ENCODE measurements at places on chromosomes 3 and 15.

DNA sequence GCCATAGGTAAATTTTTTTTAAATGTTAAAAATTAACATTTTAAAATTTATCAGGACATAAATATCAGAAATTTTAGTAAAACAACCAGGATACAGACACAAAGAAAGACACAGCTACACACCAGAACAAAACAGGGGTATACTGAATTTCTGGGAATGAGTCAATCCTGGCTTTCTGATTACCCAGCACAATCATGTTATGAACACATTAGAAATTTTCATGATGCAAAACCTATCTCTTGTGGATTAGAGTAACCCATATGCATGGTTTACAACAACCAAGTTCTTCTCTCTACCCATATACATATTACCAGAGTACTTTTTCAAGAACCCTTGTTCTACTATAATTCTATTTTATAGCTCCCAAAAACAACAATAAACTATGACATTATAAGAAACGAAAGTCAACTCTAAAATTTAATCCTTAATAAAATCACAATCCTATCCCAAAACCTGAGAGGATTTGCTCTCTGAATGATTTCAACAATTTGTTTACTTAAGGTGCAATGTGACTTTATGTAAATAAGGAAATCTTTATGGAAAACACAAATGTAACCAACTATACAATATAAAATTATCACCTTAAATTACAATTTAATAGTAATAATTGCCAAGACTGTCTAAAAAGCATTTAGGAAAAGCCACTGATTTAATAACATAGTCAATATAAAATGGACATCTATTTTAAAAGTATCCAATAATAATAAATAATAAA is 184.5 kb downstream of the TBC1D5 start:
- no peak for DNase-seq

- no peak for DNase-seq
These were observed 178.5 kb upstream of the P2RY1 start for GRCh38 chr3:152656214-152656971.

DNA sequence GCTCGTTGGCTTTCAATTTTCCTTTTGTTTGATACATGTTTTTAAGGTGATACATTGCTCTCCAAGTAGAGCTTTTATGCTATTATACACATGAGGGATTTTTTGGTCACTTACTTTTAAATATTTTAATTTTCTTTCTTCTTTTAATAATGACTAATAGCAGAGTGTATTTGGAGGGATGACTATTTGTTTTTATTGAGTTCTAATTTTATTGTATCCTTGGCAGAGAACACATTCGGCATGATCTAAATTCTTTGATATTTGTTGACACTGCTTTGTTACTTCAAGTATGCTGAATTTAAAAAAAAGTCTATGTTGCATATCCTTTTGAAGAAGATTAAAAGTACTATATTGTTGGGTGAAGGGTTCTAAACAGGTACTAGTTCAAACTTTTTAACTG is 149.9 kb upstream of the PDZRN3 start:
- no peak for DNase-seq

- DNase-seq = peak; percentile 44
These were observed 6.5 kb downstream of the CSRNP1 start for GRCh38 chr3:39146611-39147591.

- DNase-seq = no peak
These were observed 197.7 kb upstream of the GBE1 start for GRCh38 chr3:81958972-81959640.

DNA sequence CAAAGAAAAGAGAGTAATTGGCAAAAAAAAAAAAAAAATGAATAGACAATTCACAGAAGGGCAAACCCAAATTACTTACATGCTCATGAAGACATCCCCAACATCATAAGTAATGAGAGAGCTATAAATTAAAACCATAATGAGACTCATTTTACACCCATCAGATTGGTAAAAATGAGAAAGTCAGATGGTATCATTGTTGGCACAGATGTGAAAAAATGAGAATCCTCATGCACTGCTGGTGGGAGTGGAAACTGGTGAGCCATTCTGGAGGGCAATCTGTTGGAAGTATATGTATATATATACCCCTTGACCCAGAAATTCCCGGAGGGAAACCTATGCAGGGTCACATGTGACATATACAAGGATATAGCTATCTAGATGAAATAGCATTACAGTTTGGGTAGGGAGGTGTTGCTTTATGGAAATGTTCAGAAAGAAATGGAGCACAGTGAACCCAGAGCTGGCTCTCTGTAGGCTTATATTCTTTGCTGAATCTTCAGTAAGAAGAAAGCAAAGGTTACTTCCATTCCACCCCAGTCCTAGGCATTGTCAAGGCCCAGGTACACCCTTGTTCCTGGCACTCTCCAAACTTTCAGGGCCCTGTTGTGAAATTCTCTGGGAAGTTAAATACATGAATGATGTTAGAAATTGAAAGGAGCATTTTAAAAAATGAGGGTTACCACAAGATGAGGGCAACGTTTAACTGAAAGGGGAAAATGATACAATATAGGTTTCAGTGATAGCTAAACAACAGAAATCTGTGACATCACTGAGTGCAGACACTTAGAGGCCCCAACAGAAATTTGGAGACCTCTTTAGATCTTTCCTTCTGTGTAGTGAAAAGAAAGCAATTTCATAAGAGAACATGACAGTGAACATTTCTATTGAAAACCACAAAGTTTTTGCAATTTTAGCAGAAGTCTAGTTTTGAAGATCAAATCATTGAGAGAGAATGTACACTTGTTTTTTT is 132.7 kb upstream of the TPRG1 start:
- DNase-seq = no peak

GRCh38 chr3:127822041-127822681 is at the start of gene MGLL:
Gene MGLL, minus strand, starts transcription at chr3:127822515. Its CDS starts 197 bp downstream, at chr3:127822318.
- DNase-seq = no peak

GRCh38 chr3:4060064-4060463 is 243.1 kb upstream of the SETMAR start:
- no peak for DNase-seq

- no peak for DNase-seq
These were observed 486.6 kb downstream of the SOX2 start for GRCh38 chr3:182198345-182198744.

DNA sequence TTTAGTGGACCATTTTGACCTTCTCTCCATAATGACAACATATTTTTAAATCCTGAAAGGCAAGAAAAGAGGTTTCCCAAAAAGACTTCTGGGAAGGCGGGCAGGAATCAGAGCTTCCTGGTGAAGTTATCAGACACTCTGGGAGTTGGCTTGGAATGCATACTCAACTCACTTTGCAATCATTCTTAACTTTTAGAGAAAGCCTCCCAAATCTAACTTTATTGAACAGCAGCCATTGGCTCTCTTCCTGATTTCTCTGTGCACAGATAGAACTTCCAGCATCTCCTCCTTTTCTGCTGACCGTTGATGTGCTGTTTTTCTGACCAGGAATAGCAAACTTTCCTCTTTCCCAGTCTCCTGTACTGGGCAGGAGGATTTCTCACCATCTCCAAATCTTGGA is 44.6 kb downstream of the PLCL2 start:
- no peak for DNase-seq

GRCh38 chr15:85417276-85417675 is 36.9 kb downstream of the AKAP13 start:
- no peak for DNase-seq

GRCh38 chr3:57820479-57820878 is 64.4 kb downstream of the SLMAP start:
- no peak for DNase-seq

DNA sequence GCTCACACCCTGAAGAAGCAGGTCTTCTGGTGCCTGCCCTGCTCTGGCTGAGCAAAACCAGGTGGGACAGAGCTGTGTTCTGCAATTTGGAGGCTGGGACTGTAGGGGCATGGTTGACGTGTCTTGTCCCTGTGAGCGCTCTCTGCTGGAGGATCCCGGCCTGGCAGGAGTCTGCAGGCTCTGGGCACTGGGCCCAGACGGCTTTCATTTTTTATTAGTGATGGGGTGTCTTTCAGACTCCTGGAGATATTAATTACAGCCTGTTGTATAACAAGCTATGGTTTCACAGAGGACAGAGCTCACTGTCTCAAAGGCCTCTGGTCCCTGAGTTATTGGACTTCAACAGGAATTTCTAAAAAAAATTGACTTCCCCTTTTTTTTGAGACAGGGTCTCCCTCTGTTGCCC is 29.5 kb upstream of the ZNF710 start:
- no peak for DNase-seq

DNA sequence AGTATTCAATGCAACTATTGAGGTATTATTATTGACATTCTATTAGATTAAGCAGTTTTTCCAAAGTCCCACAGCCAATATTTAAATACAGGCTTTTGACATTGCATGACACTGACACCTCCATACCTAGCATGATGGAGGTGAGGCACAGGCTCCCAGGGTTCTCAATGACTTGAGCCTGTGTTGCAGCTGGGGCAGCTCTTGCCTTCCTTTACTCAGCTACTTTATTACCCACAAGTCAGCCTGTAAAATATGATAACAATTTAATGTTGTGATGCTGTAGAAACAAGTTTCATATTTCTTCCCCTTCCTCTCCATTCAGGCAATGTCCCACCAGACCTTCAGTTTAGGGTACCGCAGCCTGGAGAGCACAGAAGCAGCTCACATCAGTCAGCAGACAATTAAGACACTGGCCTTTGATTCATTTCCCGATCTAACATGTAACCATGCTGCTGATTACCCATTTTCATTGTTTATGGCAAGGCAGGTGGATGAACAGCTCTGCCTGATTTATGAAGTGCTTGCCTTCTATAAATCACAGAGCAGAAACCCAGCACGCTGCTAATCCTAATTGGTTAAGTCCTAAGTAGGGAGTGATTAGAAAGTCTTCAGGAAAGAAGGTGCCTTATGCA is 826.1 kb downstream of the AGBL1 start:
- DNase-seq = no peak

DNA sequence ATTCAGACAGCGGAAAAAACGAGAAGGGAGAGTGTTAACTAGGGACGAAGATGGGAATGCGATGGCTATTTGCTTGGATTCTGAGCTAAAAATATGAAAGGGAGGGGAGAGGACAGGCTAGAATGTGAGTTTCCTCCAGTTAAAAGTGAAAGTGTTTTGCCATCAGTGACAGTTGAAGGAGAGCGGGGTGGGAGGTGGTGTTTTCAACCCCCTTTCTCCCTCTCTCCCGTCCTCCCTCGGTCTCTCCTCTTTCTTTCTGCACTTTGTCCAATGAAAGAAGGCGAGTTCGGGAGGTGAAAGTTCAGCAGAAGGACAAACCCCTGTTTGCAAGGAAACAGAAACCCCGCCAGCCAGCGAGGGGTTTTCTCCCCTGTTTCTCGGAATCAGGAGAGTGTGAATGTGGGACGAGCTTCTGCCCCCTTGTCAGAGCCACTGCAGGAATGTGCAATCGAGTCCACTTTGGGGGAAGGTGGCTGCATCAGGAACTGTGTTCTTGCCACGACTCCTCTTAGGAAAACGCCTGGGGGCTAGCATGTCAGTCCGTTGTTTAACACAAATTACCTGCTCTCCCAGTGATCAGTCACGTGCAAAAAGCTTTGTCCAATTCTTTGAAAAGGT is 975 bp upstream of the FOXP1 start:
- DNase-seq = peak; percentile 52

- no peak for DNase-seq
These were observed 55.3 kb downstream of the BBX start for GRCh38 chr3:107578091-107578490.

GRCh38 chr15:92076541-92076940 is 223.0 kb downstream of the SLCO3A1 start:
- DNase-seq = no peak

GRCh38 chr3:100665230-100665629 is 44.1 kb upstream of the TFG start:
- no peak for DNase-seq

- no peak for DNase-seq
These were observed 31.3 kb upstream of the TRIM59 start for GRCh38 chr3:160480931-160481330.

GRCh38 chr3:169082634-169083033 is 580.9 kb downstream of the MECOM start:
- no peak for DNase-seq

DNA sequence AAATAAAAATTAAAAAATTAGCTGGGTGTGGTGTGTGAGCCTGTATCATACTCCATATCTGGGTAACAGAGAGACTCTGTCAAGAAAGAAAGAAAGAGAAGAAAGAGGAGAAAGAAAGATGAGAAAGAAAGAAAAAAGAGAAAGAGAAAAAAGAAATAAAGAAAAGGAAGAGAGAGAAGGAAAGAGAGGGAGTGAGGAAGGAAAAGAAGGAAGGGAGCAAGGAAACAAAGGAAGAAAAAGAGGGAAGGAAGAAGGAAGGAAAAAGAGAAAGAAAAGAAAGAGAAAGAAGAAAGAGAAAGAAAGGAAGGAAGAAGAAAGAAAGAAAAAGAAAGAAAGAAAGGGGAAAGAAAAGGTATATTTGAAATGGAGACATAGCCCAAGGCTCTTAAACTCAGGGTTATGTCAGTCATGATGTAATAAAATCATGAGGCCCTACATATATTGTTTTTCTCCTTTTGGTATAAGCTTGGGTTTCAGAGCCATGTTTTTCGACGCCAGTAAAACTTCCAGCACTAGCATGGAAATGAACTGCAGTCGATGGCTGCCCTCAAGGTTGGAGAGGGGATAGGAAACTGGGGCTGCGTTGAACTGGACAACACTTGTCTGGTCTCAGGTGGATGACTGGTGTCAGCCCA is 38.0 kb upstream of the RFTN1 start:
- no peak for DNase-seq

DNA sequence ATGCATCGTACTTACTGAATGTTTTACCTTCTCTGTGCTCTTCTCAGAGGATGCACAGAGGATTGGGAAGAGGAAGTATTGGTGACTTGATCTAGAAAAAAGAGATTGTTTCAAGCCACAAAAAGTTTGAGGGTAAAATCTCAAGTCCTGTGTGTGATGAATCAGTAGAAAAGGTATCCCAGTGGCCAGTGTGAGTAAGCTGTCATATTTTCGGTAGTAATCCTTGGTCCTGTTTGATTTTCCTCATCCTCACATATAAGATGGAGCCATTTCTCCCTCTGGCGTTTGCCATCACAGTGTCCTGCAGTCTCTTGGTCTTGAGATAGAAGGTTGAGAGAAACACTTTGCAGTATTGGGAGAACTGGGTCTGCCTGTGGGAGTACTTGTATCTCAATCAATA is 166.8 kb downstream of the LPP start:
- no peak for DNase-seq

DNA sequence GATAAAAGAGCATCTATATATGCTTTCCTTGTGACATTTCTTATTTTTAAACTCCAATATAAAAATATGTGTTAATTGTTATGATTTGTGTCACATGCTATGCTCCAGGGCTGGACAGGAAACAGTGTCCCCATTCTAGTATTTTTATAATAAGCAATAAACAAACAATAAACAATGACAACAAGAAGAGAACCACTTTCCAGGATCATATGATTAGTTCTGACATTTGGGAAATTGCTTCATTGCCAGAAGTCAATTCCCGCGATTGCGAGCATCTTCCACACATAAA is 260.9 kb downstream of the FHIT start:
- no peak for DNase-seq

- DNase-seq = no peak
These were observed 83.9 kb upstream of the CDIN1 start for GRCh38 chr15:36495456-36495991.

GRCh38 chr15:31102039-31102321 is 455 bp upstream of the TRPM1 start:
- DNase-seq = no peak

GRCh38 chr3:194326192-194326967 is 24.7 kb downstream of the CPN2 start:
- no peak for DNase-seq

GRCh38 chr15:33503681-33504080 is 192.9 kb downstream of the RYR3 start:
- no peak for DNase-seq

All from activated naive CD8-positive, alpha-beta T cell treated with anti-CD3 and anti-CD28 coated beads, Interleukin-2, amount 50 U/mL, for 16 hours (primary cell).